ENCODE measurements at places on chromosomes 3 and 15. TPM values are rescaled to one million over a fixed set of nuclear protein-coding genes. Genes with fewer than 3 reads are reported as not detected.

Gene MEGF11
- not detected for total RNA-seq

Gene ZPLD1
- not detected for total RNA-seq

Gene UROC1
- not detected for total RNA-seq

Gene ARGFX
- not detected for total RNA-seq

Gene MRPL46
- total RNA-seq, result 20.3 TPM

Gene CHRNA7
- total RNA-seq, result not detected

Gene NGRN
- 23.5 TPM for total RNA-seq

Gene PLA2G4D
- not detected for total RNA-seq

Gene ITIH3
- total RNA-seq, result not detected

All from activated naive CD4-positive, alpha-beta T cell treated with anti-CD3 and anti-CD28 coated beads, Interleukin-2, amount 10 ng/mL, durations not matched to agents 5 hours and 36 hours (primary cell).